ENCODE measurements at places on chromosomes 2 and 18.

DNA sequence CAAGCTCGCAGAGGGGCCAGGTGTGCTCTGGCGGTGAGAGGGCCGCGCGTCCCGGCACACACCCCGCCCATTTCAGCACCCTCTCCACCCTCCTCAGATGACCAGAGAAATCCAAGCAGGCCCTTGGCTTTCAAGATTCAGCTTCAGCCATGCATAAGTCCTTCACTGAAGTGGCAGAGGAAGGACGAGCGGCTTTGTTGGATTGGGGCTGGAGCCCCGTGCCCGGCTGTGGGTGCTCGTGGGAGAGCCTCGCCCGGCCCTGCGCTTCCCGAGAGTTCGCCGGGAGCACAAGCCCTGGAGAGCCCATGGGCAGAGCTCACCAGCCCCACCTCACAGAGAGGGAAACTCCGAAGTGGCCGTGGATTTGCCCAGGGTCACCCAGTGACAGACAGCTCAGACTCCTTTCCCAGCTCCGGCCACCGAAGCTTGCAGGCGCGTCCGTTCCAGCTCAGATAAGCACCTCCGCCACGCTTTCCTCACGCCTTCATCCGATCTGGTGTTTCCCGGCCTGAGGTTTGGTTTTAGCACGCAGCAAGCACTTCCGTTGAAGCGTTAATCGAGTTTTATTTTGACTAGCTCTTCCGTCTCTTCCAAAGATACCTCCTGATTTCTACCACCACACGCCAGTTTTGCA, 45.6 kb upstream of the MTCL1 start:
- no peak for DNase-seq

- DNase-seq, result no peak
Observed at GRCh38 chr2:58377181-58377580, 136.1 kb upstream of the FANCL start.

DNA sequence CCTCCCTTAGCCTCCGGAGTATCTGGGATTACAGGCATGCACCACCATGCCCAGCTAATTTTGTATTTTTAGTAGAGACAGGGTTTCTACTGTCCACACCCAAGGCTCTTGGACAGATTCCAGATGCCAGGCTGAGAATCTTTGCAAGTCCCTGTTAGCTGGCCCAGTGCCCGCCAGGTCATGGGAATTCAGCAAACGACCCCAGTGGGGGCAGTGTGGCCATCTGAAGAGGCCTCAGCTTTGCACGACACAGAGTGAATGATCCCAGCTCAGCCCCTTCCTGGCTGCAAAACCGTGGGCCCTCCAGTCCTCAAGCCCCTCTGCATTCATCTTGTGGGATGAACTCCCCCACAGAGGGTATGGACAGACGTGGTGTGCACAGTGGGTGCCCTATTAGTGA, 179.5 kb upstream of the ID2 start:
- no peak for DNase-seq

- peak; percentile 6 for DNase-seq
Observed at GRCh38 chr2:72524071-72524470, 301.8 kb downstream of the EXOC6B start.

- peak; percentile 55 for DNase-seq
Observed at GRCh38 chr2:128563348-128563687, 244.7 kb upstream of the HS6ST1 start.

GRCh38 chr18:74489676-74490075, 6.5 kb upstream of the CNDP2 start:
- DNase-seq, result no peak

GRCh38 chr2:196289000-196289399, 117.6 kb upstream of the STK17B start:
- DNase-seq, result no peak

- DNase-seq, result no peak
Observed at GRCh38 chr2:37287966-37288365, 36.7 kb downstream of the PRKD3 start.

DNA sequence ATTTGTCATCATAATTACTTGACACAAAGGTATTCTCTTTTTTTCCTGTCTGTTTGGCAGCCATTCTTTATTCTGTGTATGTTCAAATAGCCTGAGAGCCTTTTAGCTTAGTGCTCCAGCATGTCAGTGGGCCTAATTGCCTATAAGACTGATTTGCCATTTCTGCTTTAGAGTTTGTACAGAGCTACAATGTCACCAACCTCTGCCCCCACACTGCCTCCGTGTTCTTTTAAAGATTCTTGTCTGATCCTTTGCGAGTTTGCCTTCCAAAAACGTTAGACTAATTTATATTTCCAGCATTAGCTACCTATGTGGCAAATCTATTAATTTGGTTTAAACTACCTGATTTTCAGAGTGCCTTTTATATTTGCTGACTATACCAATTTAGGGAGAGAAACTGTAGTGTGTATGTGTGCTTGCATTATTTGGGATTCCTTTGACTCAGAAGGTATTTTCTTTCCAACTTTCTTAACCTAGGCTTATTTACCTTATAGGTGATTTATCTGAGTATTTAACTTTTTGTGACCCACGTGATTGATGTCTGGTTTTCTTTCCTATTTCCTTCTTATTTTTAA, 70.8 kb downstream of the FAM117B start:
- DNase-seq, result no peak

DNA sequence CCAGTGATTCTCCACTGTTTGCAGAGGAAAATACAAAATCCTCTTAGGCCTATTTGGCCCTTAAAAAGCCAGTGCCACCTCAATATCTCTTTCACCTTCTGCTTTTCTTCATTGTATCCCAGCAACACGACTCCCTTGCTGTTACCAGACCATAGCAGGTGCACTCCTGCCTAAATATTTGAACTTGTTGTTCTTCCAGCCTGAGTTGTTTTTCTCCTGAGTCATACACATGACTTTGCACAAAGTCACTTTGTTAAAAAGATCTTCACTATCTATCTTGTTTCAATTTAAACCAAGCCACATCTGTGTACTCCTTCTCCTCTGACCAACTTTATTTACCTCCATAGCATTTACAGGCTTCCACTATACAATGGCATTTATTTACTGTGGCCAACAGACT, 103.6 kb downstream of the LRRTM4 start:
- no peak for DNase-seq

Measured in cerebellar cortex (tissue), 1 donor.